ENCODE measurements at places on chromosomes 5 and 9.

DNA sequence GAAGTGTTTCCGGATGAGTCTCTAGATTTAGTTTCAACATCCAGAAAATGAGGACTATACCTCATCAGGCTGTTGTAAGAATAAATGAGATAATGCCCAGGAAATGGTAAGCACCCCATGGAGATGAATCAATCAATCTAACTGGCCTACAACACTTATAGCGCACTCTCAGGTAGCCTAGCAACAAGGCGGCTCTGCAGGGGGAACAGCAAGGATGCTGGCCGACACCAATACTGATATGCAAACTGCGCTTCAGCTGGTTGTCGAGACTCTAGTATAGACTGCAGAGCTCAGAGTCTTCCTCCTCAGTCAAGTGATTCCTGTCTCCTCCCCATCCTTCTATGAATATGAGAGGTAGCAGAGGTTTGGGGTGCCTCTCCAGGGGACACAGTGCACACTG, 218.8 kb upstream of the WWC1 start:
- no peak for DNase-seq

DNA sequence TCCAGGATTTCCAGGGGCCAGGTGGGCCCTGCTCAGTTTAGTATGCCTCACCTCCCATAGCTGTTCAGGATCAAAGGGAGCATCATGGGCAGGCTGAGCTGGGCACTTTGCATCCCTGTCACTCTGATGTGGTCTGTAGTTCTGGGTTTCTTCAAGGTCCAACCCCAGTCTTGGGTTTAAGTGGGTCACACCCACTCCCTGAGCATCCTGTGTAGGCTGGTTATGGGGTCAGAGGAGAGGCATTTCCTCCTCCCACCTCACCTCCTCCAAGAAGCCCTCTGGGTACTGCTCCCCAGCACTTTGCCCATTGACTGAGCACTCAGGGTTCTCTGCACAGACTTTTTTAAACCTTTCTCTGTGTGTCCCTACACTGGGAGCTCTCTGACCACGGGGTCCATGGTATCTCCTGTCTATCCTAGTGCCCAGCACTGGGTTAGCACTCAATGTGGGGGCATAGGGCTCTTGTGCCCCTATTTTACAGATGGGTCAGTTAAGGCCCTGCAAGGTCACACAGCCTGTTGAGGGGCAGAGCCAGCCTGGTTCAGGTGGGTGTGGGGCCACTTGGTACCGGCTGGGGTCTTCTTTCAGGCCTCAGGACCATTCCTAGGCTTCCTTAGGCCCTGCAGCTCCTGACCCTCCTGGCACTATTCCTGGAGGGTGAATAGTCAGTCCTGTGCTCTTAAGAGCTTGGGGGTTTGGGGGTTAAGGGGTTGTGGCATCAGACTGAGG, 19.0 kb downstream of the CXXC5 start:
- no peak for DNase-seq

- no peak for DNase-seq
Observed at GRCh38 chr5:60346393-60346792, 353.6 kb downstream of the DEPDC1B start.

DNA sequence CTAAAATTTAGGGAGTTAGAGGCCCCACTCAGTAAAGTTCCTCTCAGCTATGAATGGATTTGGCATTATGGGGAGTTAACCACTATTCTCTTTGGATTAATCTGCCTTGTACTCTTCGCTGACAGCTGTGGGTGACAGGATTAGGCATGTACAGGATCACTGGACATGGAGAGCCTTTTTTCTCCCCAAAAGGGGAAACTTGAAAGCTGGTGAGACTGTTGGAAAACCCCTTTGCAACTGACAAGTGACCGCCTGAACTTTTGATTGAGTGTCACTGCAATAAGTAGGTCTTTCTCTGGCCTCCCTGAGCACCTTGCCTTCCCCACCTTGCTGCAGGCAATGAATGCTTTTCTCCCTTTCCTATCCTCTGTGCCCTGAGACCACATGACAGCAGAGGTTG, 68.3 kb downstream of the ERP44 start:
- DNase-seq, result no peak

GRCh38 chr5:14572836-14573235, 8.8 kb upstream of the OTULINL start:
- DNase-seq, result no peak
